ENCODE measurements at places on chromosomes 11 and 22. TPM values are rescaled to one million over a fixed set of nuclear protein-coding genes. Genes with fewer than 3 reads are reported as not detected.

DNA sequence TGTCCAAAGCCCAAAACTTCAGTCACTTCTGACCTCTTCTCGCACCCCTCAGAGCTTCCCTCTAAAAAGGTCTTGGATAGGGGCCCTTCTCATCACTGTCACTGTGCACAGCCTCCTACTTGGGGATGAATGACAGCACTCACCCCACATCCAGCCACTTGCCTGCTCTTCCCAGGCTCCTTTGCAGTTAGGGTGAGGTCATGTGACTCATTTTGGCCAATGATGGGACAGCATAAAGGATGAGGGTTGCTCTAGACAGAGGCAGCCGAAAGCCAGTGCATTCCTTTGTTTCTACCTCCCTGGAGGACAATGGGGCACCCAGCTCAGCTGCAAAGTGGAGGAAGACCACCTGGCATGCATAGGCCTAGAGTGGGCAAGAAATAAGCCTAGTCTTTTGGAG is 1413.3 kb downstream of the TBC1D22A start:
- no peak for DNase-seq

Gene SEZ6L
- 0.37 TPM for total RNA-seq

Gene CCDC116
- not detected for total RNA-seq

Gene GDPD4
- not detected for total RNA-seq

- DNase-seq: no peak
Measured at GRCh38 chr11:20010851-20011225, 149.4 kb downstream of the DBX1 start.

- DNase-seq: no peak
Measured at GRCh38 chr11:30816959-30817880, 231.1 kb upstream of the MPPED2 start.

Gene PHOX2A
- total RNA-seq: not detected

Gene NLRP10
- not detected for total RNA-seq

GRCh38 chr11:112410325-112410724 is 149.7 kb upstream of the PLET1 start:
- no peak for DNase-seq

Gene CARD16
- total RNA-seq: 10.9 TPM

- no peak for DNase-seq
Measured at GRCh38 chr11:133541021-133541719, 8.9 kb upstream of the OPCML start.

GRCh38 chr11:2463766-2464277 is 19.0 kb downstream of the KCNQ1 start:
- DNase-seq: peak; percentile 72

Gene SAA4
- not detected for total RNA-seq

Gene NRXN2
- total RNA-seq: 0.97 TPM

- no peak for DNase-seq
Measured at GRCh38 chr11:122156940-122157382, 40.9 kb upstream of the BLID start.

DNA sequence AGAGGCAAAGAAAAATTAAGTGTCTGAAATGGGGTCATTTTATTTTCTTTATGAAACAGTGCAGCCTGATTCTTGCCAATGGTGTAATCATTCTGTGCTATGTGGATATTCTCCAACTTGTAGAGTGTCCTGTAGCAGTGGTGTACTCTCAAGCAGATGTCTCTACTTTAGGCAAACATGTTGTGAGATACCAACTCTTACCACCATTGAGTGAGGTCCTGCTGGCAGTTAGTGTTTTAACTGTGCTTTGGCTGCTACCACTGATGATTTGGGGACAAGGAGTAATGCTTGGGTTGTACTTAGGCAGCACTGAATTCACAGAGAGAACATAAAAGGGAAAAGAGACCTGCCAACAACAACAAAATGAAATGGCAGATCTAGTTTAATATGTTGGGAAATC is 122.5 kb downstream of the APIP start:
- DNase-seq: no peak

- no peak for DNase-seq
Measured at GRCh38 chr22:41245917-41246499, 5.3 kb upstream of the CHADL start.

Gene SLC22A12
- total RNA-seq: not detected

DNA sequence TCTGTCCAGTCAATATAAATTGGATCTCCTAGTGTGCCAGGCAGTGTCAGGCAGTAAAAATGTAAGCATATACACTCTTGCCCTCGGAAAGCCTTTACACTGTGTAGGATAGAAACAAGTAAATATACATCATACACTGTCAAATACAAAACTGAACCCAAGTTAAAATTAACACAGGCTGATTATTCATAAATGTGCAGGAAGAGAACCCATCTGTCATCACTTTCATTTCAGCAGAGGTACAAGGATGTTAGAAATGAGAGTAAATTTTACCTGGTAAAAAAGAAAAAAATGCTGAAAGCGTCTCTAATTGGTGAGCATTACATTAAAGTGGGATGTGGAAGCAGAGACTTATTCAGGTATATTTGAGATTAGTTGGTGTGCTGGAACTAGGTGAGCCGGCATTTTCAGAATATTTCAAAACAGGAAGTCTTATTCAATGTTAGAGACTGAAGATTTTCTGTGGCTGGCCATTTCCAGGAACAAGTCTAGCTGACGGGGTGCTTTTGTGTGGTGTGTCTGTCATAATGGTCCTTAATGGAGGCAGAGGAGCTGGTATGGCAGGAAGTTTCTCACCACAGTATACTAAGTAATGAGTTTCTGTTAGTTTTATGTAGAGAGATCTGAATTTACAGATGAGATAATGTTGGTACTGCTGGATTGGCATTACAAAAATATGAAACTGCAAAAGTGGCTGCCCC is 192.6 kb downstream of the CASP12 start:
- DNase-seq: no peak

Gene RAB3IL1
- total RNA-seq: 11.1 TPM

DNA sequence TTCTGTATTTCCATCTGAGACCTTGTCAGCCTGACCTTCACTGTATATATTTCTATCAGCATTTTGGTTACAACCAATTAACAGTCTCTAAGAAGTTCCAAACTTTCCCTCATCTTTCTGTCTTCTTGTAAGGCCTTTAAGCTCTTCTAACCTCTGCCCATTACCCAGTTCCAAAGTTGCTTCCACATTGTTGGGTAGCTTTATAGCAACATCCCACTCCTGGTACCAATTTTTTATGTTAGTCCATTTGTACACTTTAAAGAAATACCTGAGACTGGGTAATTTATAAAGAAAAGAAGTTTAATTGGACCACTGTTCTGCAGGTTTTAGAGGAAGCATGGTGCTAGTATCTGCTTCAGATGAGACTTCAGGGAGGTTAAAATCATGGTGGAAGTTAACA is 1979.7 kb upstream of the RAG2 start:
- no peak for DNase-seq

- DNase-seq: no peak
Measured at GRCh38 chr22:27844256-27844655, 42.7 kb upstream of the MN1 start.

GRCh38 chr11:116648247-116649174 is 124.3 kb downstream of the BUD13 start:
- DNase-seq: no peak

DNA sequence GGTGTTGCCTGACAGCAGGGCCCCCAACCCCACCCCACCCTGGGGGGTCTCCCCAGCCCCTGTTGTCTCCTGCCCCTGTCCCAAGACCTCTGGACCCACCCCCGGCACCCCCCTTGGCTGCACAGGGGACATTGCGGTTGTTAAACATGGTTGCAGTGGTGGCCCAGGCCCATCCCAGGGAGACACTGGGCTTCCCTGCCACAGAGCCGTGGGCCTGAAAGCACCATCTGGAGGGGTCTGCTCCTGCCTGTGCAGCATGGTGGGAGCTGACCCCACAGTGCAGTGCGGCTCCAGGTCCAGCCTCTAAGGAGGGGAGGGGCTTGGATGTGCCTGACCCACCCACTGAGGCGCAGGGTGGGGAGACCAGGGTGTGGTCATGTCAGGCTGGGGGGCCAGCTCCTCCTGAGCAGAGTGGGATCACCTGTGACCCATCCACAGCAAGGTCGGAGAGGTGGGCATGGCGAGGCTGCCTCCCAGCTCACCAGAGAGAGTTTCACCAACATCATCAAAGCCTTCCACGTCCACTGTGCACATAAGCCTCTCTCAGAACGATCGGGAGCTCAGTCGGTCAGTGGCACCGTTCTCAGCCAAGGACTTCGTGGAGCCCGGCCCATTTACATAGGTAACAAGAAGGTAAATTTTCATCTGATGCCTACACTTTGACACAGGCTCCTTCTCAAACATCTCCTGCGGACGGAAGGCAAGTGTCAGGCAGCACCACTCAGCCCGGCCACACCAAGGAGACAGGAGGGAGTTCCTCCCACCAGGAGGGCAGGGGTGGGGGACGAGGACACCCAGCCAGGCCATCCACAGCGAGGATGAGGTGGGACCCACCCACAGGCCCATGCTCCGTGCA is 201.1 kb downstream of the BRD1 start:
- DNase-seq: peak; percentile 18

DNA sequence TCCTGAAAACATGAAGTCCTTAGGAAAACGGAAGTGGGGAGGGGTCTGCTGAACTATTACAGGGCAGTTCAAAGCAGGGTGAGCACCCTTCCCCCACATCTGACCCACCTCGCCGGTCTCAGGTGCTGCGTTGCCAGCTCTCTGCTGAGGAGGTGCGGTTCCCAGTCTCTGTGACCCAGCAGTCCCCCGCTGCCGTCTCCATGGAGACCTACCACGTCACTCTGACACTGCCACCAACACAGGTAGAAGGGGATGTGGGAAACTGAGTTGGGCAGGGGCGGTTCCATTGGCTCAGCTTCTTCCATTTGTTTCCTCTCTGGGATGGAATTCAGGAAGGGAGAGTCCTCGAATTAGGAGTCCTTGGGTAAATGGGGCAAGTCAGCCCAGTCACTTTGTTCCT is 3.3 kb downstream of the C2CD2L start:
- no peak for DNase-seq

- no peak for DNase-seq
Measured at GRCh38 chr11:111095327-111095726, 150.2 kb upstream of the POU2AF2 start.

GRCh38 chr11:58770166-58770565 is 38.4 kb upstream of the GLYAT start:
- DNase-seq: no peak

Gene ZP1
- not detected for total RNA-seq

DNA sequence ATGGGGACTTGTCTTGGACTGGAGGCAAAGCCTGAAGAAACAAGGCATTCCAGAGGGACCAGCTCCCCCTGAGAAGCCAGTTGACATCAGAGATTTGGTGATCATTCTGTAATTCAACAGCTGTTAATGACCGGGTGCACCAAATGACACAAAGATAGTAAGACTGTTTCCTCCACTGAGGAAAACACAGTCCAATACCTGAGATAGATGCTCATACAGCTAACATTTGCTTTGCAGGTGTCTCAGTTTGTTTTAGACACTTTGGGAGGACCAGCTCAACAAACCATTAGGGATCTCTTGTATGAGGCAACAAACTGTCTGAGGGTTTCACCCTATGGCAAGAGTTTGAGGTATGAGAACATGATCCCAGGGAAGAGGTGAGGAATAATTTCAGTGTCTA is 237.2 kb upstream of the PLET1 start:
- DNase-seq: no peak

Gene SLC35C1
- 5.1 TPM for total RNA-seq

Gene ANKK1
- 0.10 TPM for total RNA-seq

Gene ARHGAP1
- total RNA-seq: 65.2 TPM

Gene SCGB1C1
- not detected for total RNA-seq
